ENCODE measurements at places on chromosomes 2 and 18. TPM values are rescaled to one million over a fixed set of nuclear protein-coding genes. Genes with fewer than 3 reads are reported as not detected.

SPC25 gene
- 3.5 TPM for total RNA-seq

CCL20 gene
- total RNA-seq, result 18.0 TPM

OTOS gene
- total RNA-seq, result not detected

DNA sequence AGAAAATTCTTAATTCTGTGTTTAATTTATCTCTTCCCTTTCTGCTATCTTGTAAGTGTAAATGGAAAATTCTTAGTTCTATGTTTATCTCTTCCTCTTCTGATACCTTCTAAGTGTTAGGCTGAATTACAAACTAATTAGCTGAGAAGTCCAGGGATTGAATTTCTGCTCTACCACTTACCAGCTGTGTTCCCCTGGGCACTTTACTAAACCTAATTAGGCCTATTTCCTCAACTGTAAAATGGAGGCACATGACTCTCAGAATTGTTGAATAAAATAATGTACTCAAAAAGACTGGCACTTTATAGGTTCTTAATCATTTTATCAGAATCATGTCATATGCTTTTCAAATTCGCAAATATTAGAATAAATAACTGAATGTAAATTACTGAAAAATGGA lies 146.3 kb downstream of the MAP2 start:
- H3K27ac ChIP-seq, result no peak overlapping the region
- no peak overlapping the region for H3K4me3 ChIP-seq
- no peaks in the 10 kb centered on the region for H3K4me1 ChIP-seq
- no peak for DNase-seq
- H3K36me3 ChIP-seq, result no peaks in the 10 kb centered on the region
- no peaks in the 10 kb centered on the region for H3K27me3 ChIP-seq

DNA sequence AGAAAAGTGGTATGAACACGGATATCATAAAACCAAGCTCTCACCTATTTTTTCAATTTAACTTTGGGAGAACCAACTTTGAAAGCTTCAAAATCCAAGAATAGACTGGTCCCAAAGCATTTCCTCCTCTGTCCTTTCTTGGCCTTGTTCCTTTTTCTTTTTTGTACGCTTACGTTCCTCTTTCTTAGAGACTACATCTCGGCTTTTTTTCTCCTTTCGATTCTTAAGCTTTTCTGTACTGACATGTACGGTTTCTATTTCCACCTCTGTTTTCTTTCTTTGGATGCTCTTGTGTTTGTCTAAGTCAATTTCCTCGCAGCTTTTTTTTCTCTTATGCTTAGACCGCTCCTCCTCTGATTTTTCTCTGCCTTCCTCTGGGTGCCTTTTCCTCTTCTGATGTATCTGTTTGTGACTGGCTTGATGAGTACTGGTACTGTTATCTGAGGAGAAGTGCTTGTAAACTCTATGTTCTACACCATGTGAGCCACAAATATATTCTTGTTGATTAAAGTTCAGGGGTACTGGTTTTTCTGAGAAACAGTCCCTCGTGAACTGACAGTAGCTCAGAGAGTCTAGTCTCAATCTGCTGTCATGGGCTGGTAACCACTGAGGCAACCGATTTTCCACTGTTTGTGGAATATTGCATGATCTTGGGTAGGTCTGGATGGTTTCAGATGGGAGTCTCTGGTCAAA lies 11.5 kb upstream of the RNU2-63P start:
- H3K4me3 ChIP-seq, result no peak overlapping the region
- peaks cover 67% of the 10 kb centered on the region for H3K36me3 ChIP-seq
- no peaks in the 10 kb centered on the region for H3K27me3 ChIP-seq
- DNase-seq, result no peak

GRCh38 chr2:201860636-201861066 lies 54.3 kb downstream of the CDK15 start:
- DNase-seq, result peak; percentile 77
- no peak overlapping the region for H3K27ac ChIP-seq
- no peaks in the 10 kb centered on the region for H3K27me3 ChIP-seq
- H3K4me3 ChIP-seq, result no peak overlapping the region
- no peaks in the 10 kb centered on the region for H3K36me3 ChIP-seq
- peaks cover 5% of the 10 kb centered on the region for H3K4me1 ChIP-seq

Measured in MCF 10A (cell line).